ENCODE measurements at places on chromosomes 3 and 15. TPM values are rescaled to one million over a fixed set of nuclear protein-coding genes. Genes with fewer than 3 reads are reported as not detected.

DNA sequence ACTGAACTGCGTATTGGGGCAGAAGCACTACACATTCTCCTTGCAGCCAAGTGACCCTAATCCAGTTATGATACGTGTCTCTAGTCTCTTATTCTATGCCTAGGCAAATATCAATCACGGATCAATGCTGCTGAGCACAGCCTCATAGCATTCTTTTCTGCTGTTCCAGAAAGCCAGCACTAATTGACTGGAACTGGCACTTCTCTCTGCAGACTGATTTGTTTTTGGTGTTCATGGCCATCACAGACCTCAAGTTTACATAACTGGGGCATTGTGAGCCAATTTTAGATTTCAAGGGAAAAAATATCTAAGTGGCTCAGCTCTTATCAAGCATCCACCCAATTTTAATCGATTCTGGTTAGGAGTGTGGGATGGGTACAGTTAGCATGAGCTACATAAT, 37.9 kb downstream of the GLDN start:
- peaks cover 1% of the 10 kb centered on the region for H3K27me3 ChIP-seq
- no peak overlapping the region for H3K4me3 ChIP-seq
- no peak for DNase-seq
- peaks cover 4% of the 10 kb centered on the region for H3K4me1 ChIP-seq
- H3K27ac ChIP-seq, result no peak overlapping the region

STAB1 gene
- total RNA-seq, result 0.66 TPM

IMPG2 gene
- total RNA-seq, result 0.59 TPM

PEX5L gene
- 0.32 TPM for total RNA-seq

CHDH gene
- total RNA-seq, result 3.9 TPM

GRCh38 chr3:60657972-60658371, 593.3 kb downstream of the FHIT start:
- H3K4me1 ChIP-seq, result no peaks in the 10 kb centered on the region
- H3K4me3 ChIP-seq, result no peak overlapping the region
- no peak for DNase-seq
- no peak overlapping the region for H3K27ac ChIP-seq

GRCh38 chr3:45990181-45990580, 5.4 kb downstream of the FYCO1 start:
- peaks cover 3% of the 10 kb centered on the region for H3K4me1 ChIP-seq
- H3K27me3 ChIP-seq, result no peaks in the 10 kb centered on the region
- DNase-seq, result no peak
- H3K36me3 ChIP-seq, result no peaks in the 10 kb centered on the region
- no peak overlapping the region for H3K27ac ChIP-seq

NLGN1 gene
- 3.7 TPM for total RNA-seq

GRCh38 chr3:17640466-17640865, 102.0 kb downstream of the TBC1D5 start:
- peaks cover 9% of the 10 kb centered on the region for H3K4me1 ChIP-seq
- H3K27ac ChIP-seq, result no peak overlapping the region
- no peaks in the 10 kb centered on the region for H3K27me3 ChIP-seq

TICRR gene
- total RNA-seq, result 10.2 TPM

ZNF80 gene
- total RNA-seq, result not detected

DNA sequence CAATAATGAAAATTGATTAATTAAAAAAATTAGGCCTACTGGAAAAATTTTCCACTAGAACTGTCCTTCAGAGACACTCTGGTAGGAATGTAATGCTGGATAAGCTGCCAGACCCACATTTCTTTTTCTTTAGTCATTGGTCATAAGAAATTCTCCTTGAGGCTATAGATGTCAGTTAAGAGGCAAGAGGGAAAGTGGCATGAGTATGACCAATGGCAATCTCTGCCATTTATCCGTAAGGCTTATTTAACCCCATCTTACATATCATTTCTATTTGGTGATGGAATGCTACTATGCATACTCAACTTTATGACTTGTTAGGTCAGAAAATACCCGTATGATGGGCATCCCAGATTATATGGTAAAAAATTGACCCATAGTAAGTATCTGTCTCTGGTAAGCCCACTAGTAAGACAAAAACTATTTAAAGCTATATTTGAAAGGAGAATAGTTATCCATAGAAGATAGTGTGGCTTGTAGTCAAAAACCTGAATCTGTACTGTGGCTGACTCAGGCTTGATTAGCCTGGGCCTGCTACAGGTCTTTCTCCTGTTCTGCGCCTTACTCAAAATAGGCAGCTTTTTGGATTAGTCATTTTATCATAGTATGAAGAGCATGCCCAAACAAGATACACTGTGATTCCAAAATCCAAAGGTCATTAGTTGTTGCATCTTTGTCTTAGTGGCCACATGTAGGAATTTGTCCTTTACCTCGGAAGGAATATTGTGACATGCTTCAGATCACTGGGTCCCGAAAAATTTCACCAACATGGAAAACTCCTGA, 314.7 kb downstream of the PYDC2 start:
- H3K27ac ChIP-seq, result no peak overlapping the region
- no peaks in the 10 kb centered on the region for H3K27me3 ChIP-seq
- H3K4me1 ChIP-seq, result no peaks in the 10 kb centered on the region
- DNase-seq, result no peak

DNA sequence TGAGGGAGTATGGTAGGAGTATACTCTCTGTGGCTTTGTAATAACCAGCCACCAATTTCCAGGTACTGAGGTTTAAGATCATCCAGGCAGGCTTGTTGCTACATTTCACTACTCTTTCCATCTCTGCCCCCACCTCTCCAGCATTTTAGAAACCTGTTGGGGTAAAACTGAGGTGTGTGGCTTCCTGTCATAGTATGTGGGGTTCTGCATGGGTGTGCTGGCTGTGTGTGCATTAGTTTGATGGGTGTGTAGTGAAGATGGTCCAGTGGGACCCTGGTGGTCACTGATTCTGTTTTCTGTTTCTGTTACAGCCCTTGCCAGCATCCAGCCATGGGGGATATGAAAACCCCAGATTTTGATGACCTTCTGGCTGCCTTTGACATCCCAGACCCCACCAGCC, 34.0 kb downstream of the ZNF592 start:
- H3K4me3 ChIP-seq, result no peak overlapping the region
- H3K27me3 ChIP-seq, result no peaks in the 10 kb centered on the region
- no peak overlapping the region for H3K27ac ChIP-seq
- no peak for DNase-seq
- H3K36me3 ChIP-seq, result peaks cover 33% of the 10 kb centered on the region

DNA sequence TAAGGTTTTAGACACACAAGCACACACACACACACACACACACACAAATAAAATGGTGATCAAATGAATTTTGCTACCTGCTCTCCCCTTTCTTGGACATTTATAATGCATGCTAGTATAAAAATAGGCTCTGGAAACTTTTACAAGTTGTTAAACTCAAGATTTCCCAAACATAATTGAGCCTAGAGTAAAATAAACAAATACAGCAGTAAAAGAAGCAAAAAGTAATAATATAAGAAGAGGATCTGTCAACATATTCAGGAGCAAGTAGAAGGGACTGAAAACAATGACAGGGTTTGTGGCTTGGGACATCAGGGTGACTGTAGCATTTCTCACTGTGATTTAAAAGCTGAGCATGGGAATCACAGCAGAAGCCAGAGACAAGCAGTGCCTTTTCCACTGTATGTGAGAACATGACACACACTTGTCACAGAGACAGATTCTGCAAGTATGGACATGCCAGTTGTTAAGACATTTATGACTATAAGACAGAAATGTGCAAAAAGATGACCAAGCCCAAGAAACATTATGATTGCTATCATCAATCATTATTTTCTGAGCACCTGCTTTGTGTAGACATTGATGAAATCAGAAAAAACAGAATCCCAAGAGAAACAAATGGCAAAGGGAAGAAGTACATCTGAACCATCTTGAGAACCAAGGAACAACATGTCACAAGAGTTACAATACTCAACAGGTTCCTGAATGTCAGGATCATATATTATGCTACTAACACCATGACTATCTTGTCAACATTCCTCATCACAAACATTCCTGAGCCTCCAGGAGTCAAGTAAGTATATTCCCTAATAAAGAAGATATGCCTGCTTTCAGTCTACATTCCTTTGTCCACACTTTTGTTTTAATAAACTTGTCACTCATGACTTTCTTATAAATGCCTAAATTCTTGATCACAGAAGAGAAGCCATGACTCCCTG, 7.1 kb downstream of the THRB start:
- H3K4me3 ChIP-seq, result no peak overlapping the region
- peaks cover 10% of the 10 kb centered on the region for H3K4me1 ChIP-seq
- DNase-seq, result no peak
- H3K27me3 ChIP-seq, result peaks cover 47% of the 10 kb centered on the region
- H3K36me3 ChIP-seq, result no peaks in the 10 kb centered on the region
- H3K27ac ChIP-seq, result no peak overlapping the region

- H3K27me3 ChIP-seq, result peaks cover 24% of the 10 kb centered on the region
- no peak for DNase-seq
- no peak overlapping the region for H3K27ac ChIP-seq
- H3K4me3 ChIP-seq, result no peak overlapping the region
- peaks cover 16% of the 10 kb centered on the region for H3K4me1 ChIP-seq
Measured at GRCh38 chr3:169383770-169384169, 279.7 kb downstream of the MECOM start.

PAQR5 gene
- 0.89 TPM for total RNA-seq

CCR8 gene
- not detected for total RNA-seq

VPS33B gene
- 25.2 TPM for total RNA-seq

TMEM108 gene
- total RNA-seq, result 17.4 TPM

- no peaks in the 10 kb centered on the region for H3K4me1 ChIP-seq
- no peaks in the 10 kb centered on the region for H3K36me3 ChIP-seq
- peaks cover 24% of the 10 kb centered on the region for H3K27me3 ChIP-seq
- no peak for DNase-seq
- H3K27ac ChIP-seq, result no peak overlapping the region
Measured at GRCh38 chr3:13702286-13702685, 153.4 kb downstream of the FBLN2 start.

GRCh38 chr3:11914041-11914440, 67.4 kb upstream of the TAMM41 start:
- no peaks in the 10 kb centered on the region for H3K36me3 ChIP-seq
- H3K27ac ChIP-seq, result no peak overlapping the region
- DNase-seq, result no peak
- H3K4me1 ChIP-seq, result no peaks in the 10 kb centered on the region
- H3K4me3 ChIP-seq, result no peak overlapping the region

GRCh38 chr3:114351123-114351821, 57.4 kb downstream of the TIGIT start:
- H3K27me3 ChIP-seq, result no peaks in the 10 kb centered on the region
- DNase-seq, result no peak
- H3K36me3 ChIP-seq, result peaks cover 20% of the 10 kb centered on the region
- no peak overlapping the region for H3K4me3 ChIP-seq
